ENCODE measurements at places on chromosomes 3 and 15.

GRCh38 chr15:25724899-25725298, 138.2 kb downstream of the ATP10A start:
- no peak for DNase-seq

GRCh38 chr3:190044974-190045373, 75.7 kb downstream of the P3H2 start:
- DNase-seq, result no peak

DNA sequence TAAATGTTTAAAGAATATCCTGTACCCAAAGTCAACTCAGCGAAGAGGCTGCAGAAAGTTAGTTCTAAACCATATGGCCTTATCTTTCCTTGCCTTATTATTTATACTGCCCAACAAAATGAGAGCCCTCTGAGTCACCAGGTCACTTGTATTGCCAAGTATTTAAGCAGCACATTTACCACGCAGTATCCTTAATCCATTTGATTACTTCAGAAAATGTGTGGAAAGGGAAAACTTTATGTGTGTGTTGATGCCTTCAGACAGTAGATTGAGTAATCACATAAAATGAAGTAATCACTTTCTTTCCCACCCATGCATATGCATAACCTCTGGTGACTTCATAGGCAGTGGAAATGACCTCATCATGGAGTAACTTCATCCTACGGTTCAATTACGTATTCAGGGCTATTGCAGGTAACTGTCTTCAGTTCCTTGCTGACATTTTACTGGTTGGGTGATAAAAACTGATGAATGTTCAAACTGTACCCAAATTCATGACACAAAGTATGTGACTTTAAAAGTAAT, 7.5 kb upstream of the CADPS start:
- no peak for DNase-seq

DNA sequence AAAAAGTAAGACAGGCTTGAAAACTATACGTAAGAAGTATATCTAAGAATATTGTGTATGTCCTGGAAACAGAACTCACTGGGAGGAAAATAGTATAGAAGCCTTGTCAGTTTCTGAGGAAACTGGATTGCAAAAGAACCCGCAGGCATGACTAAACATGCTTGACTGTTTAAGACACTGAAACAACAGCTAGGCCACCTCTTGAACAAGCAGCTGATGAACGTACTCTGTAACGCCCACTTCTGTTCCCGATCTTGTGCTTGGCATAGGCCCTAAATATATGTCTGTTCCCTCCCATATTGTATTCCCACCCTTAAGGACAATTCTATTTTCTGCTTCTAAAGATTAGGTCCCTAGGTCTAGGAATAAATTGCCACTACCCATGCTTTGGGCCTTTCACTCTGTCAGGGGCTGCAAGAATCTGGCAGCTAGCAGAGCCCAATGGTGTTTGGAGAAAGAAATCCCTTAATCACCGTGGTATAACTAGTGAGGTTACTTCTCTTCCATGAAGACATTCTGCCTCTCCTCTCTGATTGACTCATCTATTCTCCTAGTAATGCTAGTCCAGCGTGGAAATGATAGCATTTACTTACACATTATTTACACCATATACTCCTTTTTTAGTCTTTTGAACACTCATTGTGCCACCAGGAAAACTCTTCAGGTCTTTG, 46.2 kb downstream of the CD200 start:
- DNase-seq, result no peak

GRCh38 chr3:45881078-45882022, 5.0 kb upstream of the CCR9 start:
- no peak for DNase-seq

GRCh38 chr3:123584284-123584987, 417 bp downstream of the HACD2 start:
- no peak for DNase-seq

- DNase-seq, result no peak
Observed at GRCh38 chr15:36888011-36888992, 212.0 kb downstream of the MEIS2 start.

DNA sequence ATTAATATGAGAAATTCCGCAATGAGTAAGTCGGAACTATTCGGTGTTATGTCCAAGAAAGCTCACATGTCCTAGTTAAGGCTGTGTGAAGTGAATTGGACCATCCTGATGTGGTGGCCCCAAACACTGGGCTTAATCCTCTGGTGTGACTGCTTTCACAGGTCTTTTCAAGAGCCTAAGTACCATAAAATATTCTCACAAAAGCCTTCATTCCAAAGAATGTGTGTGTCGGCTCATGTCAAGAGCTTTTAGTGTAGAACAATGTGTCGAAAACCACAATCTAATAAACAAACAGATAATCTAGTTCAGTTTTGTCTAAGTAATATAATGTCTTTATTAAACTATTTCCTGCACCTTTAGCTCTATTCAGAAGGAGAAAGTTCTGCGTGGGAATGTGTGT, 311.4 kb downstream of the LPP start:
- no peak for DNase-seq

GRCh38 chr3:112874725-112875124, 28.1 kb upstream of the CD200R1L start:
- DNase-seq, result no peak
